ENCODE measurements at places on chromosomes 4 and X. TPM values are rescaled to one million over a fixed set of nuclear protein-coding genes. Genes with fewer than 3 reads are reported as not detected.

The TXK gene
- polyA plus RNA-seq: 0.93 TPM

The IL2RG gene
- polyA plus RNA-seq: not detected

The ENOPH1 gene
- 43.2 TPM for polyA plus RNA-seq

The CXorf58 gene
- 0.90 TPM for polyA plus RNA-seq

DNA sequence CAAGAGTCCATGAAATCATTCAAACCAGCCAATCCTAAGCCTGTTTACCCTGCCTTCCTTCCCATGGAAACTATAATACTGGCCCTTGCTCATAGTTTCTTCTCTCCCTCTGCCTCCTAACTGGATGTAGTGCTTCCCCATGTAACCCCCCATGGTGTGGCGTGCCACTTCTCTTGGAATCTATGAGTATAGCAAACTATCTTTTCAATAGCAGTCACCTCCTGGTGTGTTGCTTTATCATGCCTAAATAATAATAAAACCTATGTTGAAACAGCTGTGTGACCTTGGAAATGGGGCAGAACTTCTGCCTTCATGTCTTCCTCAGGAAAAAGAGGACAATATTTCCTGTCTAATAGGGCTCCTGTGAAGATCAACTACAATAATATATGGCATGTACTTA lies 234.8 kb upstream of the EDNRA start:
- no peak for DNase-seq

DNA sequence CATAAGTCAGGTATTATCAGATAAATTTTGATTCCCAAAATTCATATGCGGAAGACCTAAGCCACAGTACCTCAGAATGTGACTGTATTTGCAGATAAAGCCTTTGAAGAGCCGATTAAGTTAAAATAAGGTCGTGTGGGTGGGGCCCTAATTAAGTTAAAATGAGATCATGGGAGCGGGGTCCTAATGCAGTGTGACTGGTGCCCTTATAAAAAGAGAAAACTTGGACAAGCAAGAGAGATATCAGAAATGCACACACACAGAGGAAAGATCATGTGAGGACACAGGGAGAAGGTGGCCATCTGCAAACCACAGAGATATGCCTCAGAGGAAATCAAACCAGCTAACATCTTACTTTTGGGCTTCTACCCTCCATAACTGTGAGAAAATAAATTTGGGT lies 236.1 kb downstream of the FBXO8 start:
- DNase-seq: no peak

DNA sequence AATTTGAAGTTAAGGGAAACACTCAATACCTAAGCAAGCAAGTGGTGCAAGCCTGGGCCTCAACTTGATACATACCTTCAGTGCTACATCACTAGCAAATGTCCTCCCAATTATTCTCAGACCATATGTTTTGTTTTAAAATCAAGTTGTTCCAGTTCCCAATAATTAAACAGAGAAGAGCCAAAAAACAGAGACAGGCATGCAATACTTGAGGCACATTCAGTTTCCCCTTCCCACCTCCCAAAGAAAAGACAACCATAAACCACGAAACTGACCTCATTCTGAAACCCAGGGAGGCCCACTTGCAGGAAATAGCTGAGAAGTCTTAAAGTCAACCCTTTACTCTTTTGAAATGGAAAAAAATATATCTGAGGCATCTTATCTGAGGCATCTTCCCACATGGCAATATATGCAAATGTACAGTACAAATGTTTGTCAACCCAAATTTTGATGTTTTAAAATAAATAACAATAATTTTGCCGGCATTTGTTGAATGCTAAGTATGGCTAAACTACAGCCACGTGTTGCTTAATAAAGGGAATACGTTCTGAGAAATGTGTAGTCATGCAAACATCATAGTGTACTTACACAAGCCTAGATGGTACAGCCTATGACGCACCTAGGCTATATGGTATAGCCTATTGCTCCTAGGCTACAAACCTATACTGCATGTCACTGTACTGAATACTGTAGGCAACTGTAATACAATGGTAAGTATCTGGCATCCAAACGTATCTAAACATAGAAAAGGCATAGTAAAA lies 147.5 kb downstream of the TSPAN5 start:
- DNase-seq: peak; percentile 81

- DNase-seq: no peak
These were observed 14.6 kb downstream of the CTBP1 start for GRCh38 chr4:1234309-1234695.

- DNase-seq: peak; percentile 7
These were observed 62.1 kb upstream of the LANCL3 start for GRCh38 chrX:37509349-37509748.

GRCh38 chr4:163610648-163611047 lies 116.2 kb downstream of the TMA16 start:
- DNase-seq: no peak

DNA sequence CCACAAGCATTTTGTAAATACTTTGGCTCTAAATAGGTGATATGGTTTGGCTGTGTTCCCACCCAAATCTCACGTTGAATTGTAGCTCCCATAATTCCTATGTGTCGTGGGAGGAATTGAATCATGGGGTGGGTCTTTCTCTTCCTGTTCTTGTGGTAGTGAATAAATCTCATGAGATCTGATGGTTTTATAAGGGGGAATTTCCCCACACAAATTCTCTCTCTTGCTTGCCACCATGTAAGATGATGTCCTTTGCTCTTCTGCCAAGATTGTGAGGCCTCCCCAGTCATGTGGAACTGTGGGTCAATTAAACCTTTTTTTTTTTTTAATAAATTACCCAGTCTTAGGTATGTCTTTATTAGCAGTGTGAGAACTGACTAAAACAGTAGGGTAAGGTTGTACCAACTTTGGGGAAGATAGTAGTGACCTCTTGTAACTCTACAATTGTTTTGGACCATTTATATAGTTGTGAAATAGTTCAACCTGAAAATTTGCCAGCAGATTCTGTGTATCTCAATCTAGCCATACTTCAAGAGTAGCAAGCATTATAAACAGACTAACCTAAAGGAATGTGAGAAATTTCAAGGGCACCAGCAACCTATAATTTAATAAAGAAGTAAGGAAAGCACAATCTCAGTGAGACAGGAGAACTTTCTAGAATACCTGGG lies 727.8 kb downstream of the GRID2 start:
- peak; percentile 46 for DNase-seq

DNA sequence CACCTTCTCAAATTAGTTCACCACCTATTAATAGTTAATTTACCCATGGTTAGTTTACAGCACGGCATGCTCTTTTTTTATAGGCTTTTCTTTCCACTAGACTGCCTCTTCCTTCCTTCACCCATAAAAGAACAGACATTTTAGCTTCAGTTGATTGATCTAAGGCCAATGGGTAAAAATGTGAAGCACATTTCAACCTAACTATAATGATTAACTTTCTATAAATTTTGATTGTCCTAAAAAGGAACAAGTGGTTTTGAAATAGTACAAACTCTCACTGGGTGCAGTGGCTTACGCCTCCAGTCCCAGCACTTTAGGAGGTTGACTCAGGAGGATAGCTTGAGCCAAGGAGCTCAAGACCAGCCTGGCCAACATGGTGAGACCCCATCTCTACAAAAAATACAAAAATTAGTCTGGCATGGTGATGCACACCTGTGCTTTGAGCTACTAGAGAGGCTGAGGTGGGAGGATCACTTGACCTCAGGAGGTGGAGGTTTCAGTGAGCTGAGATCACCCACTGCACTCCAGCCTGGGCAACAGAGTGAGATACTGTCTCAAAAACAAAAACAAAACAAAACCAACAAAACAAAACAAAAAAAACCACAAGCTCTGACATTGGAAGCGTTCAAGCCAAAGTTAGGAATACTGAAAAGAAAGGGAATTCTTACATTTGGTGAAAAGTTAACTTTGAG lies 89.9 kb upstream of the FAT1 start:
- no peak for DNase-seq

DNA sequence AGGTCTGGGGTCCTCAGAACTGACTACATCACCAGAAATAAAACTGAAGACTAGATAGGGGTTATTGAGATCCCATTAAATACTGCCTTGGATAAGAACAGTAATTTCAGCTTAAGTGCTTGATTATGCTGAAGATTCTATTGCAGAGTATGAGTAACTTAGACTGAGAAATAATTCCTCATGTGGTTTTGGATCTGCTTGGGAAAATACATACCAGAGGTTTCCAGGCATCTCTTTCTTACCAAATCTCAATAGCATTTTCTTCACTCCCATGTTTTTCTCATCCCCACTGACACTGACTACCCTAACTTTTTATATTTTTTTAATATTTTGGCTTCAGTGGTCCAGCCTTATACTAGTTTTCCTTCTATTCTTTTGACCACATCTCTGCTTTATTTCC lies 92.0 kb upstream of the TEX13D start:
- no peak for DNase-seq
